ENCODE measurements at places on chromosomes 2 and 18. TPM values are rescaled to one million over a fixed set of nuclear protein-coding genes. Genes with fewer than 3 reads are reported as not detected.

The MLPH gene
- 3.8 TPM for total RNA-seq

DNA sequence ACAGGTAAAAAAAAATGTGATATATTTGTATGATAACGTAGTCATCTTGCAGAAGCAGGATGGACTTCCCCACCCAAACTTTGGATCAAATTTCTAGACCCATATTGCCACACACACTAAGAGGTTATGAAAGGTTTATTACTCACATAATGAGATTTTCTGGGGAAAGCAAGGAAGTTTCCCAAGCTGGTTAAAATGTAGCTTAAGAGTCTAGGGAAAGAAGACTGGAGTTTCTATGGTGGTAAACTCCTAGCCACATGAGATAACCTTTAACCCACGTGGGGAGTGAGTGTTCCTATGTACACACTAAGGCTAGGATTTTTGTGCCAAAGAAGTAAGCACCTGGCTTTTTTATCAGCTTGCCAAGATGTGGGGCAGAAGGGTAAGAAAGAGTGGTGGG is 335.7 kb upstream of the UBE2E3 start:
- no peak for DNase-seq

GRCh38 chr2:237669628-237670392 is 42.4 kb downstream of the LRRFIP1 start:
- no peak for DNase-seq

The G6PC2 gene
- total RNA-seq = not detected

GRCh38 chr2:19989667-19990415 is at the start of gene WDR35:
Gene WDR35 (minus strand): TSS chr2:19990105. CDS start chr2:19990015, 90 bp downstream.
- peak; percentile 81 for DNase-seq

DNA sequence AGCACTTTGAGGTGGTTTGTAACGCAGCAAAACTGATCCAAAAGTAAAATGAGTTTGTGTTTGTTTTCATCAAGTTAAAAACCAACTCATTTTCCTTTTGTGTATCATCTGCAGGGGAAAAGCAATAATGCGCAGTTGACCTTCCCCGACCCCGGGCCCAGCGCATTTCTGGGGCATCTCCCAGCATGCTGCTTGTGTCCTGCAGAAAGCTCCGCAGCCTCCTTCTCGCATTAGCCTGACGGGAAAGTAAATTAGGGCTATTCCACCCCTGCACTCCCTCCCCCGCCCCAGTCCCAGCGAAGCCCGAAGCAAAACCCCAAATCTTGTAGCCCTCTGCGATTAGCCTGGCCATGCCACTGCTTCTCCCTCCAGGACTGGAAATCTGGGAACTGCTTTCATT is 82.0 kb upstream of the PPM1B start:
- no peak for DNase-seq

The ANKRD12 gene
- 48.6 TPM for total RNA-seq

DNA sequence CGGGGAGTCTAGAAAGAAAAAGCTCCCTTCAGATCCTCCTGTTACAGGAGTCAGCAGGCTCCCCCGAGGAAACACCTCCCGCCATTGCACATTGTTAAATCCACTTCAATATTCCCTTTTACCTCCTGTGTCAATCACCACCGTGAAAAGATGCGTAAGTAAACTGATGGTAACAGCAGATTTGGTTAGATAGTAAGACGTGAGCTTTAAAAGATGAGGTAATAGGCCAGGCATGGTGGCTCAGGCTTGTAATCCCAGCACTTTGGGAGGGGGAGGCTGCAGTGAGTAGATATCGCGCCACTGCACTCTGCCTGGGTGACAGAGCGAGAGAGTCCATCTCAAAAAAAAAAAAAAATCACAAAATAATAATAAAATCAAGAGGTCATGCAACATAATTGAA is 15.2 kb upstream of the NCL start:
- DNase-seq = no peak

- DNase-seq = no peak
Measured at GRCh38 chr2:1224901-1225300, 188.4 kb upstream of the TPO start.

DNA sequence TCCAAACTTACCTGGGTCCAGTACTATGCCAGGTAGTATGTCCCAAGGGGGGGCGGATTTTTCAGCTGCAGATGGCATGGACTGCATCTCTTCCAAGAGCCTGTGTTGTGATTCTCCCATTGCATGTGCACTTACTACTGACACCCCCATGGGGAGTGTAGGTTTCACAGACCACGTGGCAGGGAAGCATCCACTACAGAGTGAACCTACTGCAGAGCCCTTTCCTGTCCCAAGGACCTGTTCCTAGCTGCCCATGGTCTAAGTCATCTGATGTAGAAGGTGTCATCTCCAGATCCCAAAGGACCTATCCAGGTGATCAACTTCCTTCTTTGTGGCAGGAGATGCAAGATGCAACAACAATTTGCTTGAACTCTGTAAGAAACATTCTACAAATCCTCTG is 9.9 kb upstream of the SULT1C3 start:
- DNase-seq = no peak

DNA sequence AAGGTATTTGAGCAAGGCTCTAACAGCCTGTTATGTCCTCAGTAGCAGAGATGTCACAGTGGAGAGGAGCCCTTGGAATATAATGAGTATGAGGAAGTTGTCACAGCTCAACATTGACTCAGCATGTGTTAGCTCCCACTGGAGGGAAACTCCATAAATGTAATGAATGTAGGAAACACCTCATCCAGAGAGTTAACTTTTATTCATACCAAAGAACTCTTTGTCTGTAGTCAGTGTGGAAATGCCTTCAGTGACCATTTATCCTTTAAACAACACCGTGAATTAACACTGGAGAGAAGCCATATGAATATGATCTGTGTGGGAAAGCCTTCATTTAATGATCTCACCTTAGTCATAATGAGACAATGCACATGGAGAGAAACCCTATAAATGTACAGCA is 59.7 kb downstream of the CYP1B1 start:
- no peak for DNase-seq

DNA sequence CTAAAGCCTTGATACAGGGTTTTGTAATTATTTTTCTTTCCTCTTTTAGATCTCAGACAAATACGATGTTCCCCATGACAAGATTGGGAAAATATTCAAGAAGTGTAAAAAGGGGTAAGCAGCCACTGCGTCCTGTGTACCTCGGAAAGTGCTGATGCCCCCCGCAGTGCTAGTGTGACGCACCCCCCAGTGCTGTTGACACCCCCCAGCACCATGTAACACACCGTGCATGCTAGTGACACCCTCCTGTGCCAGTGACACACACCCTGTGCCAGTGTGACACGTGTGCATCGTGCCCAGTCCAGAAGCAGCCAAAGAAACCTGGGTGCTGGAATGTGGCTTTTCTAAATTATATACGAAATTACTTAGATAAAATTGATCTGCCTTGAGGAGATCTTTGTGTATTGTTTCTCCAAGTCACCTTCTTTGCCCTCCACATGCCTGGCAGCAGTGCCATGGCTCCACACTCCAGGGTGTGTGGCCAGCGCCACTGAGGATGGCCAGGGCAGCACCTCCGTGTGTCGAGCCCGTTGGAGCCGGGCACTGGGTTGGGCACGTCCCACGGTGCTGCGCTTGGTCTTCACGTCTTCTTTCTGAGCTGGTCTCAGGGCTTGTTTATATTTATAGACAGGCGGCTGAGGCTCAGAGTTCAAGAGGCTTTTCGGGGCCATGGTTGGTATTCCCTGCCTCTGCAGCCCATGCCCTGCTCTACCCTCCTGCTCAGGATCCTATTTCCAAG is 44.3 kb upstream of the KLF11 start:
- no peak for DNase-seq

- DNase-seq = no peak
Measured at GRCh38 chr2:16764487-16764886, 98.9 kb upstream of the CYRIA start.

The CCDC102B gene
- 15.0 TPM for total RNA-seq

- no peak for DNase-seq
Measured at GRCh38 chr2:224039770-224040440, 819 bp upstream of the SERPINE2 start.

DNA sequence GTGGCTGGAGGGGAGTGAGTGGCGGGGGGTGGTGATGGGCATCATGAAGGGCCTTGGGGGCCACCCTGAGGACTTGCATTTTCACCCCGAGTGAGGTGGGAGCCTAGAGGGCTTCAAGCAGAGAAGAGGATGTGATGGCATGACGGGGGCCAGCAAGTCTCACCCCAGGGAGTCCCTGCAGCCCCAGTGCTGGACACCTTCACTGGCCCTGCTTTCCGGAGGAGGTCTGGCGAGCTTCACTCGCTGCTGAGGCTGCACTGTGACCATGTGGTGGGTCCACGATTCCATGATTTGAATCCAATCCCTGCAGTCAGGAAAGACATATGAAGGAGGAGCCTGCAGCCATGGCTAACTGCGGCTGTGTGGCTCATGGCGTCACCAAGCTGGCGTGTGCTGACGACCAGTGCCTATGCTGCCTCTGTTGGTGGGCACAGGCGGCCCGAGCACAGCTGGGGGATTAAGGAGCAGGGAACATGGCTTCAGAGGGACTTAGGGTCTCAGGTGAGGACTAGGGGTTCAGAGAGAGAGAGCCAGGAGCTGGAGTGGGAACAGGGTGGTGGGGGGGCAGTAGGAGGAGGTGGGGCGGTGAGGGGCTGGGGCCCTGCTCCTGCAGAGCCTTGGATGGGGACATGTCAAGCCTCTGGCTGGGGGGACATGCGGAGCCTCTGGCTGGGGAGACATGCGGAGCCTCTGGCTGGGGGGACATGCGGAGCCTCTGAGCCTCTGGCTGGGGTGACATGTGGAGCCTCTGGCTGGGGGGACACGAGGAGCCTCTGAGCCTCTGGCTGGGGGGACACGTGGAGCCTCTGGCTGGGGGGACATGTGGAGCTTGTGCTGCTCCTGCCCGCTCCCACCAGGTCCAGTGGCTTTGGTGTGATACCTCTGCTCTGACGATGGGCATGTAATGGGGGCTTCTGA is 3.6 kb downstream of the ZAP70 start:
- DNase-seq = no peak

The HPCAL1 gene
- 60.4 TPM for total RNA-seq

DNA sequence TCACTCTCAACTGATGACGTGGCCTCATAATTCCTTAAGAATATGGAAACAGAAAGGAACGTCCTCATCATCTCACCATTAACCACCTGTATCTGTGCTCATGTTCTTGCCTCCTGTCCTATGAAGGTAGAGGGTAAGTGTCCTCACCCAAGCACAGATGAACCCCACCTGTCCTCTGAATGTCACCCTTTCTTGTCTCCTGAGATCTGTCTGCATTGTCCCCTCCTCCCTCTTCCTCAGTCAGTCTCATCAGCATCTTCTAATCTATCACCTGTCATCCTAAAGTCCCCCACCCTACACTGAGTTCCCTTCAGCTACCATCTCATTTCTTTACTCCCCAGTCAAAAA is 39.4 kb upstream of the LPIN2 start:
- no peak for DNase-seq

DNA sequence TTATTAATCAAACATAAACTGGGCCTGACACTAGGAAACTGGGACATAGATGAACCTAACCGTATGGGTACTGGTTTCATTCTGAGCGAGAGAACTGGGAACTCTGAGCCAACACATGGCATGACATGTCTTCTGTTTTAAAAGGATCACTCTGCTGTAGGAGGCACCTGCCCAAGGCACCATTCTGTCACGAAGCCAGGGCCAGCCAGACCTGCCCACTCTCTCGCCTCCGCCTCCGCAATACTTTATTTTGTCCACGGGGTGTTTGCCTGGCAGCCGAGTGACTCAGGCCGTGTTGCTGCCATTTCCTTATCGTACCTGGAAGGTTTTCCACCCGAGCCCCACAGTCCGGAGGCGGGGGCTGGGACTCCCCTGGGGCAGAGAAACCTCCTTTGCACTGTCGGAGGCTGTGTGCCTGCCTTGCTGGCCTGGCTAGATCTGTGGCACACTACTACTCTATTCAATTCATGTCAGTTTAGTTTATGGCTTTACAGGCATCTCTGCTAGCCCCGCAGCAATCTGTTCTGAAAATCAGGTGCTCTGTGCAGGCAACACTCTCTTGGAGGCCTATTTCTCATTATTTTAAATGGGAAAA is 120.4 kb upstream of the ACKR3 start:
- DNase-seq = no peak

The NEU2 gene
- not detected for total RNA-seq

GRCh38 chr2:55771612-55772011 is 78.0 kb upstream of the PNPT1 start:
- no peak for DNase-seq

DNA sequence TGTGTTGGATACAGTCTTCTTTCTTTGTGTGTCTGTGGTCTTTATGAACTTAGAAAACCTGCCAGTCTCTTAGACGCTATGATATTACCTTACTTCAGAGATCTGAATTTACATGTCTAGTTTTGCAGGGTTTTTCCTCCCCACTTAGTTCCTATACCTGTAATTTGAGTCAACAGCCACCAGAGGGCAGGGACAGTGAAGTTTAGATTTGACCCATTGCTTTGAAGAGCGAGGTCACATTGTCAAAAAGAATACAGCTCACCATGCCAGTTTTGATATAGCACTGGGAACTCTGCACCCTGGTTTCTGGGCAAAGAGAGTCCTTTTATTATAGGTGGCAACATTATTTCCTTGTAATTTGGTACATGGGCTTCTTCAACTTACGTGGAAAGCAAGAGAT is 102.3 kb downstream of the MAPK4 start:
- no peak for DNase-seq

The AGXT gene
- not detected for total RNA-seq

The SERPINB3 gene
- not detected for total RNA-seq

- DNase-seq = no peak
Measured at GRCh38 chr18:10928011-10928771, 221.2 kb downstream of the PIEZO2 start.

The ZDBF2 gene
- total RNA-seq = 11.5 TPM

DNA sequence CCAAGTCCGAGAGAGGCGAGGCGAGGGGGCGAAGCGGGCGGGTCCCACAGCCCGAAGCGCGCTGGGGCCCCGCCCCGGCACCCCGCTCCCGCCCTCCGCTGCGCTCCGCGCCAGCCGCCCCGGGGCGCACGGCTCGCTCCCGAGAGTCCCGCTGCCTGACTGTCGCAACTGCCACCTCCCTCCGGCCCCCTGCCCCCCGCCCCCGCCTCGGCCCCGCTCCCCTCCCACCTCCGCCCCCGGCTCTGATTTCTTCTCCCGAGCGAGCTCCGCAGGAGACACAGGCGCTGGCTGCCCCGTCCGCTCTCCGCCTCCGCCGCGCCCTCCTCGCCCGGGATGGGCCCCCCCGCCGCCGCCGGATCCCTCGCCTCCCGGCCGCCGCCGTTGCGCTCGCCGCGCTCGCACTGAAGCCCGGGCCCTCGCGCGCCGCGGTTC is at the start of gene WNT6:
TSS of gene WNT6 (plus strand) at position 250 of the 432 bp plus-strand sequence. CDS start 233 bp downstream, outside the sequence.
- DNase-seq = no peak

DNA sequence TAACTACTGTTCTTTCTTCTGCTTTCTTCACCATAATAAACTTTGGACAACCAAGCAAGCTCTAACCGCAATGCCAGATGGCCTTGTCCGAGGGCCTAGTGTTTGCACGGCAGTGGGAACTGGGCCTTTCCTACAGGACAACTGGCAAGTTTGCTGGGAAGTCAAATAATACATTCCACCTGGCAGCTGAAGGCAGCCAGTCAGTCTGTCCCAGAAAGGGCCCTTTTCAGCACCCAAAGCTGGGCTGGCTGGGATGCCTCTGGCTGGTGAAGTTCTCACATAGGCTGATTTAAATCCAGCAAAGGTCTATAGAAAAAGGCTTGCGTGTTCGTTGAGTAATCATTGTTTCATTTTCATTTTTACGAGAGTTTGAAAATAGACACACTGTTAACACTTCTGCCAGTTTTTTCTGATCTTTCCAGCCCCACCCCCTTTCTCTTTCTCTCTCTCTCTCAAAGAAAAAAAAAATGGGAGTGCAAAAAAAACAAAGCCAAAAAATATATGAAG is 110.0 kb upstream of the EPAS1 start:
- DNase-seq = no peak

- no peak for DNase-seq
Measured at GRCh38 chr2:153871231-153872221, at the start of gene GALNT13. Gene GALNT13 (plus strand): TSS chr2:153871922.
